ENCODE measurements at places on chromosomes 2 and 18.

GRCh38 chr2:139917690-139918384, 1137.6 kb upstream of the NXPH2 start:
- DNase-seq: no peak

DNA sequence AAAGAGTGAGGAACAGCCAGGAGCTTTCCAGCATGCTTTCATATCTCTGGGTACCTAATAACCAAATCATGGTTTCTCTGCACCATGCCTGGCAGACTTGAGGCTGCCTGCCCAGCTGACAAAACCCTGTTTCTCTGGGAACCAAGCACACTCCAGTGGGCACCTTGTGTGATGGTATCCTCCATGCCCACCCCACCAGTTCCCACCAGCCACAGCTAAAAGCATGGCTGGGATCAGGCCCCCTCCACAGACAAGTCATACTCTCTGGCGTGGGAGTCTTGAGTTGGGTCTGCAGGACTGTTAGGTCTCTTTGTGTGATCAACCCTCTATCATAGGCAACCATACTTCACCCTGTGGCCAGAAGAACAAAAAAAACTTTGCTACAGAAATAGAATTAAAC, 56.0 kb downstream of the TMEM163 start:
- DNase-seq: no peak

DNA sequence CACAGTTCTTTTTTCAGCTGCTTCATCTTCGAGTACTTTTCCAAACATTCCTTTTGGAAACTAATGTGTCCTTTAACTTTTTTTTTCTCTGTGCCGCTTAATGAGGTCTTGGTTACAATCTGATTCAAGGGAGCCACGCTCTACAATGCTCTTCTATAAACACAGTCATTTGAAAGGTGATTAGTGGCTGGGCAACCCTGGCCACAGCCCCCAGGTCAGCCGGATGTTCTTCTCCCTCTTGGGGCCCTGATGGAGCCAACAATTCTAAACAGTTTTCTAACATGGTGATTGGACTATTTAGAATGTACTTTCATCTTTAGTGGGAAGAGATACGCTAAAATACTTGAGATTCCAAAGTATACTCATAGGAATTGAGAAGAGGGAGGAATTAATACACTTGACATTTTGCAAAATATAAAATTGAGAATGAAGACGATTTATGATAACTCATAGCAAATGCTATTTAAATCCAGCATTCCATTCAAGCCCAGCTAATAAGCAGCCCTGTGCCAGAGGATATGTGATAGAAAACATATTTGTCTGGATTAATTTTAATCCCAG, 83.7 kb upstream of the MBOAT2 start:
- no peak for DNase-seq

DNA sequence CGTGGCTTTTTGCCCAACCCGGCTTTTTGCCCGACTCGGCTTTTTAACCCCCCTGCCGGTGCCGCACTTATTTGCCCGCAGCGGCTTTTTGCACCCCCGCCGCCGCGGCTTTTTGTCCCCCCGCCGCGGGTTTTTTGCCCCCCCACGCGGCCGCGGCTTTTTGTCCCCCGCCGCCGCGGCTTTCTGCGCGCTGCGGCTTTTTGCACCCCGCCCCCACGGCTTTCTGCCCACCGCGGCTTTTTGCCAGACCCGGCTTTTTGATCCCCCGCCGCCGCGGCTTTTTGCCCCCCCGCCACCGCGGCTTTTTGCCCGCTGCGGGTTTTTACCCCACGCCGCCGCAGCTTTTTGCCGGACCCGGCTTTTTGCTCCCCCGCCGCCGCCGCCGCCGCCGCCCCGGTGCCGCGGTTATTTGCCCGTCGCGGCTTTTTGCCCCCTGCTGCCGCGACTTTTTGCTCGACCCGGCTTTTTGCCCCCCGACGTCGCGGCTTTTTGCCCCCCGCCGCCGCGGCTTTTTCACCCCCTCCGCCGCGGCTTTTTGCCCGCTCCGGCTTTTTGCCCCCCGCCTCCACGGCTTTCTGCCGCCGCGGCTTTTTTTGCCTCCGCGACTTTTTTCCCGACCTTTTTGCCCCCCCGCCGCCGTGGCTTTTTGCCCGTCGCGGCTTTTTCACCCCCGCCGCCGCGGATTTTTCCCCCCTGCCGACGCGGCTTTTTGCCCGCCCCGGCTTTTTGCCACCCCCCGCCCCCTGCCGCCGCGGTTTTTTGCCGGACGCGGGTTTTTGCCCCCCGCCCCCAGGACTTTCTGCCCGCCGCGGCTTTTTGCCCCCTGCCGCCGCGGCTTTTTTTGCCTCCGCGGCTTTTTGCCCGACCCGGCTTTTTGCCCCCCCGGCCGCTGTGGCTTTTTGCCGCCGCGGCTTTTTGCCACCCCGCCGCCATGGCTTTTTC, 2786.5 kb downstream of the RPIA start:
- DNase-seq: peak; percentile 69

DNA sequence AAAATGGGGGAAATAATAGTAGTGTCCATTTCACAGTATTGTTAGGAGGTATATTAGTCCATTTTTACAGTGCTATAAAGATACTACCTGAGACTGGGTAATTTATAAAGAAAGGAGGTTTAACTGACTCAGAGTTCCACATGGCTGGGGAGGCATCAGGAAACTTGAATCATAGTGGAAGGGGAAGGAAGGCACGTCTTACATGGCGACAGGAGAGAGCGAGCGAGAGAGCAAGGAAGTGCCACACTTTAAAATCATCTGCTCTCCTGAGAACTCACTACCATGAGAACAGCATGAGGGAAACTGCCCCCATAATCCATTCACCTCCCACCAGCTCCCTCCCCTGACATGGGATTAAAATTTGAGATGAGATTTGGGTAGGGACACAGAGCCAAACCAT, 23.4 kb downstream of the MGAT5 start:
- no peak for DNase-seq

- no peak for DNase-seq
These were observed 58.8 kb downstream of the CENPO start for GRCh38 chr2:24852026-24852425.

DNA sequence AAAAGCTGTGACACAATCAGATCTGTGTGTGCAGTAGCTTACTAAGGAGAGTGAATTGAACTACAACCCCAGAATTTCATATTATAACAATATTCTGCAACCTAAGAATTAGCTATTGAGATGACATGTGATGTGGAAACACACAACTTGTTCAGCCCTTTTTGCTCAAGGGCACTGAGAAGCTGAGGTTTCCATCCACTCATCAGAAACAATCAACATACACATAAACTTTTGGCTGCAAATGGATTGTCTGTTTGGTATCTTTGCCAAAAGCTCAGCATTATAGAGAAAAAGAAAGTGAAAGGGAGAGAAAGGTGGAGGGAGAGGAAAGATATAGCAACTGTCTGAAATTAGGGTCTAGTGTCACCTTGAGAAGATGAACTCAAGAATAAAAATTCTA, 117.2 kb upstream of the KLF7 start:
- DNase-seq: no peak

- no peak for DNase-seq
These were observed 73.8 kb upstream of the NEUROD1 start for GRCh38 chr2:181754105-181754504.

GRCh38 chr18:41949206-41949920, 5.7 kb upstream of the PIK3C3 start:
- no peak for DNase-seq

GRCh38 chr2:183024339-183025095, 13.7 kb downstream of the NCKAP1 start:
- no peak for DNase-seq

- DNase-seq: no peak
These were observed 70.4 kb downstream of the KCTD1 start for GRCh38 chr18:26477828-26478466.

- DNase-seq: no peak
These were observed 125.6 kb downstream of the NCOA1 start for GRCh38 chr2:24616616-24617015.

DNA sequence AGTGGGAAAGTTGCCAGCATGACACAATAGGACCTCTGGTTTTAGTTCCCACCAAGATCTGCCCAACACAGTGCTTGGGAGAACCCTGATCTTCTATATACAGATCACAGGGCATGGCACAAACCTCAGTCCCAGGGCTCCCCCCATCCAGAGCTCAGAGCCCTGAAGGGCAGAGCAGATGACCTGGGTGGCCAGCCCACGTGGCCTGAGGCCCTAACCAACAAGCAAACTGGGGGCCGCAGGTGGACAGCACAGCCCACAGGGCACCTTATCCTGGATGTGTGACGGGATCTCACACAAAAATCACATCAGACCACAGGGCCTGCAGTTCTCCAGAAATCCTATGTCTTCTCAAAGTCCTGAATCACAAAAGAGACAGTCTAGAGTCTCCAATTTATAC, 34.7 kb downstream of the CRACDL start:
- no peak for DNase-seq

DNA sequence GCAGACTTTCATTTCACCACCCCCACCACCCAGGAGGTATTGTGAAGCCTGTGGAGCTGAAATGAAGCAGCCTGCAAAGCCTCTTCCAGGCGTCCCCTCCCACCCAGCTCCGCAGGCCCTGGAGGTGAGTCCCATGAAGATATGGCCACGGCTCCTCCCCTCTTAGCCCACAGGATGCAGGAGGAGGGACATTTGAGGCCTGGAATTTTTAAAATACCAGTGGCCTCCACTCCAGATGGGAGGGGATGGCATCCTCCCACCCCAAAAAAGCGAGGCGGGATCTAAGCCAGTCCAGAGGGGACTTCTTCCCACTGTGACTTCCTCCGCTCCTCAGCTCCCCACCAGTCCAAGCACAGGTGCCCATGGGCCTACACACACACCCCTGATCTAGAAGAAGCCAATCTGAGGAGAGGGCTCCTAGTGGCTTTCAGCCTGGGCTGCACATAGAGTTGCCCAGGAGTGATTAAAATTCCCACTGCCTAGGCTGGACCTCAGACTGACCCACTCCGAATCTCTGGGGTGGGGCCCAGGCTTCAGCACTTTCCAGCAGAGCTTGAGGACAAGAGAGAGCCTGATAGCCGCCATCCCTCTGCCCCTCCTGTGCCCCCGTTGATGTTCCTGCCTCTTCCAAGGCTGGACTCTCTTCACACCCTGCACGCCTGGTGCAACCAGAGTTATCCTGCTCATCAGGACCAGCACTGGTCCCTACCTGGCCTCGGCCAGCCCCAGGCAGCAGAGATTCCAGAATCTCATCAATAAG, 206.9 kb downstream of the TNS1 start:
- DNase-seq: no peak

DNA sequence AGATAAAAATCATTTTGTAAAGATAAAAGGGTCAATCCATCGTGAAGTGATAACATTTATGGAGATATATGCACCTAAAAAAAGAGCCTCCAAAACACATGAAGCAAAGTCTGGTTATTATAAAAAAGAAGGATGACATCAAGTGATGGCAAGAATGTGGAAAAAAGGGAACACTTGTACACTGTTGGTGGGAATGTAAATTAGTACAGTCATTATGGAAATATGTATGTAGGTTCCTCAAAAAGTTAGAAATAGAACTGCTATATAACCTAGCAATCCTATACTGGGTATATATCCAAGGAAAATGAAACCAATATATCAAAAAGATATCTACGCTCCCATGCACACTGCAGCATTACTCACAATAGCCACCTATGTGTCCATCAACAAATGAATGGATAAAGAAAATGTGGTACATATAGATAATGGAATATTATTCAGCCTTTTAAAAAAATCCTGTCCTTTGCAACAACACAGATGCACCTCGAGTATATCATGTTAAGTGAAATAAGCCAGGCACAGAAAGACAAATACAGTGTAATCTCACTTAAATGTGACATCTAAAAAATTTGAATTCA, 28.9 kb downstream of the ABCB11 start:
- no peak for DNase-seq
